ENCODE measurements at places on chromosomes 13 and 19. TPM values are rescaled to one million over a fixed set of nuclear protein-coding genes. Genes with fewer than 3 reads are reported as not detected.

C3 gene
- 4.3 TPM for total RNA-seq

DNA sequence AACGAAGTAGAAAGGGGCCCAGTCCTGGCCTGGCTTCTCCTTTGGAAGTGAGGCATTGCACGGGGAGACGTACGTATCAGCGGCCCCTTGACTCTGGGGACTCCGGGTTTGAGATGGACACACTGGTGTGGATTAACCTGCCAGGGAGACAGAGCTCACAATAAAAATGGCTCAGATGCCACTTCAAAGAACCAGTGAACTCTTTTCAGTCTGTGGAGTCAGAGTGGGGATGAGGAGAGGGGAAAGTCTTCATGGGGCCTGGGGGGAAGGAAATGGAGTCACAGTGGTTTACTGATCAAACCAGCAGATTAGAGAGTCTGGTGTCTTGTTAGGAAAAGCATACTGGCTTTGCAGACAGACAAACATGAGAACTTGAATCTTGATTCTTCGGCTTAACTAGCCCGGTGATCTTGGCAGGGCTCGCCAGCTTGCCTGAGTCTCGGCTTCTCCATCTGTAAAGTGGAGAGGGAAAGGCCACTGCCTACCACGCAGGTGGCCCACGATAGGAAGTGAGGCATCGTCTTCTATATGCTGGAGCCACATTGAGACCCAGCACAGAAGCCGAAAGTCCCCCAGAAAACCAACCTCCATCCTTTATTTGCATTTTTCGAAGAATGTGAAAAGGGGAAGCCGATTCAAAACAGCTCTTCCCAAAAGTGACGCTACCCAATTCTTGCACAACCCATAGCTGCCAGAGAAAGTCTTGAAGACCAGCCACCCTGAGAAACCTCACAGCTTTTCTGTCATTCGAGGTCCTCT is at the start of gene FFAR1:
Gene FFAR1, plus strand, starts transcription at position 732 of the 759 bp plus-strand sequence. CDS start 3,650 bp downstream, outside the sequence.
- ATAC-seq = peak; percentile 76

DNA sequence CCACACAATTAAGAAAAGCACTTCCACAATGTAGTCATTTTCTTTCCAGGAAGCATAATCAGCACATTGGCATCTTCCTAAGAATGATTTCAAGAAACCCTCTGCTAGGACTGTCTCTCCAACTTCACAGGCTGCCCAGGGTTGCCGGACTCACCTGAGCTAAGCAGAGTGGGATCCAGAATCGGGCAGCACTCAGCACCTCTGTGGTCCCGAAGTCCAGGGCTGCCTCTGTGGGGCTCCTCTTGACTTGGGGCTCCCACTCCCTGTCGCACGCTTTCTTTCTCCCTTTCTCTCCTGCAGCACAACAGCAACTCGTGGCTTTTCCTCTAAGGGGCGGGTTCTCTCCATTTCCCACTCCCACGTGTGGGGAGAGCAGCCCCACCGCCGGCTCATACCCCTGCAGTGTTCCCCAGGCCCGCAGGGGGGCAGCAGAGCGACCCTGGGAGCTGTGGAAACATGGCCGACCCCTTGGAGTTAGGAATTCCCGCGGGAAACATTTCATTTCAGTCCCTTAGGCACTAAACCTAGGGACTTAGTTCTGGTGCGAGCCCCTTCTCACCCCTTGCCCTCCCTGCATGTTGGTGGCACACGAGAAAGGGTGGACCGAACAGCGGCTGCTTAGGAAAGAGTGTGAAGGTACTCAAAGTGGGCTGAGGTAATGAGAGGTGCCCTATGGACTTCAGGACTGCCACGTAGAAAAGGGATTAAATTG is at the start of gene TMEM272:
Gene TMEM272, minus strand, starts transcription at position 316 of the 712 bp plus-strand sequence. CDS start 6,647 bp downstream, outside the sequence.
- ATAC-seq = peak; percentile 63

CNFN gene
- total RNA-seq = not detected

GRCh38 chr19:16369664-16370576 is 45.3 kb downstream of the KLF2 start:
- ATAC-seq = no peak

DNA sequence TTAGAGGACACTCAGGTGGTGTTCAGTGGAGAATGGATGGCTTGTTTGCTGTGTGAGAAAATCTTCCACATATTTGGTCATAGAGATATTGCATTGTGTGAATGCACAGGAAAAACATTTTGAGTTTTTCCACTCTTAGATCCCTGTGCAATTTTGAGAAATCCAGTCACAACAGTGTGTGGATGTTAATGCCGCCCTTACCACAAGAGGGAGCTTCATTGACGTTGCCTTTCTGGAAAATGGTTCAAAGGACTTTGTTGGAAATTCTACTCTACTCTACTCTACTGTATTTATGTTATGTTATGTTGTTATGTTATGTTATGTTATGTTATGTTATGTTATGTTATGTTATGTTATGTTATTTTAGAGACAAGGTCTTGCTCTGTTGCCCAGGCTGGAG is 13.4 kb downstream of the ZNF20 start:
- peak; percentile 12 for ATAC-seq

DNA sequence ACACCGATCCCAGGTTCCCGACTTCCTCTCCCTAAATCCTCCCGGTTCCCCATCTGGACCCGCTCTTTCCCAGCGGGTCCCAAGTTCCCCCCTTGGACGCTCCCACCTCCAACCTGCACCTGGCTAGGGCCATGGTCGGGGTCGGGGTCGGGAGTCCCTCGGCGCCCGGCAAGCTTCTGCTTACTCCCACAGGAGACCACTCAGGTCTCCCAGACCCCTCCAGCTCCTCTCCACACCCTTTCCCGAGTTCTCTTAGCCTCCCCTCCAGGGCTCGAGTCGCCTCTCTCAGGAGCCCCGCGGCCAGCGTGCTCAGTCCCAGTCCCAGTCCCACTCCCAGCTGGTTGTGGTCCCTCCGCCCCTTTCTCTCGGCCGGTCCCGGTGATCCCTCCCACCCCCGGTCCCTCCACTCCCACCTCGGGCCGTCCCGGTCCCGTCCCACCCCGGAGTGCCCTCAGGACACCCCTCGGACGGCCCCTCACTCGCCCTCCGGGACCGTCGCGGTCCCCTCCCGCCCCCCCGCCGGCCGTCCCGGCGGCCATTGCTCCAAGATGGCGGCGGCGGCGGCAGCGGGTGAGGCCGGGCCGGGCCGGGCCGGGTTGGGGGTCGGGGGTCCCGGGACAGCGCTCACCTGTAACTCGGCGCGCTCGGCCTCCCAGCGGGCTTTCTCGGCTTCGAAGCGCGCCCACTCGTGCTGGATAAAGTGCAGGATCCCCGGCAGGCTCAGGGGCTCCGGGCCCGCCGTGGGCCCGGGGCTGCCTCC is at the start of gene FKRP:
Gene FKRP, plus strand, starts transcription at position 537 of the 760 bp plus-strand sequence. CDS start 9,394 bp downstream, outside the sequence.
- ATAC-seq = peak; percentile 69

DNA sequence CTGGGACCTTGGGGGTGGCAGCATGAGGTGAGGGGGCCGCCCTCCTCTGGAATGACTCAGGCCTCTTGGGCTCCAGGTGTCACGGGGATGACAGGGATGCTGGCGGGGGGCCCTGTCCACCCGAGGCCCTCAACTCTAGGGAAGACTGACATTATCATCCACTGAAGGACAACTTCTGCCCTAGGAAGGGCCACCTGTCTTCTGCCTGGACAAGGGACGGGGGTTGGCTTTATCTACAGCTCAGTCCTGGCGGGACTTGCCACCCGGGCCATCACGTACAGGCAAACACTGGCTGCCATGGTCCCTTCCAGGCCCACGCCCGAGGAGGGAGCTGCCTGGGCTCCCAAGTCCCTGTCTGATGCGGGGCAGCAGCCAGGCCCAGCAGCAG is 130.7 kb downstream of the STK24 start:
- ATAC-seq = no peak

DNA sequence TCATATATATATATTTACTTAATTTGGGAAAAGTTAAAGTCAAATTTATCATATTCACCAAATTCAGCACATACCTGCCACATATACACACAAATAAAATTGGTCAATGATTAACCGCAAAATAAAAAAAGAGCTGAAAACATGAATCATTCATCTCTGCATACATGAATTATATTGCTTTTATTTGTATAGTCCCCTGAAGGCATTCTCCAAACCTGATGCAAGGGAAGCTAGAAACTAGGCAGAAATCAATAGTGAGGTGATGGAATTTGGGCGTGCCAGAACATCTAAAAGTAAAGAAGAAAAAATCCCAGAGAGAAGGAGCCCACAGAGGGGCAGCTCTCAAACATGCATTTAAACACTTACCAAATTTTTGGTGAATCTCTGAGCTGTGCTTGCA is 60.1 kb downstream of the UFM1 start:
- ATAC-seq = no peak

GRCh38 chr13:109314101-109314500 is 472.3 kb downstream of the IRS2 start:
- ATAC-seq = no peak

- peak; percentile 46 for ATAC-seq
Measured at GRCh38 chr19:17209126-17210036, 5.8 kb upstream of the USE1 start.

PGLYRP1 gene
- not detected for total RNA-seq

- no peak for ATAC-seq
Measured at GRCh38 chr13:100356889-100357288, 231.7 kb downstream of the GGACT start.

DNA sequence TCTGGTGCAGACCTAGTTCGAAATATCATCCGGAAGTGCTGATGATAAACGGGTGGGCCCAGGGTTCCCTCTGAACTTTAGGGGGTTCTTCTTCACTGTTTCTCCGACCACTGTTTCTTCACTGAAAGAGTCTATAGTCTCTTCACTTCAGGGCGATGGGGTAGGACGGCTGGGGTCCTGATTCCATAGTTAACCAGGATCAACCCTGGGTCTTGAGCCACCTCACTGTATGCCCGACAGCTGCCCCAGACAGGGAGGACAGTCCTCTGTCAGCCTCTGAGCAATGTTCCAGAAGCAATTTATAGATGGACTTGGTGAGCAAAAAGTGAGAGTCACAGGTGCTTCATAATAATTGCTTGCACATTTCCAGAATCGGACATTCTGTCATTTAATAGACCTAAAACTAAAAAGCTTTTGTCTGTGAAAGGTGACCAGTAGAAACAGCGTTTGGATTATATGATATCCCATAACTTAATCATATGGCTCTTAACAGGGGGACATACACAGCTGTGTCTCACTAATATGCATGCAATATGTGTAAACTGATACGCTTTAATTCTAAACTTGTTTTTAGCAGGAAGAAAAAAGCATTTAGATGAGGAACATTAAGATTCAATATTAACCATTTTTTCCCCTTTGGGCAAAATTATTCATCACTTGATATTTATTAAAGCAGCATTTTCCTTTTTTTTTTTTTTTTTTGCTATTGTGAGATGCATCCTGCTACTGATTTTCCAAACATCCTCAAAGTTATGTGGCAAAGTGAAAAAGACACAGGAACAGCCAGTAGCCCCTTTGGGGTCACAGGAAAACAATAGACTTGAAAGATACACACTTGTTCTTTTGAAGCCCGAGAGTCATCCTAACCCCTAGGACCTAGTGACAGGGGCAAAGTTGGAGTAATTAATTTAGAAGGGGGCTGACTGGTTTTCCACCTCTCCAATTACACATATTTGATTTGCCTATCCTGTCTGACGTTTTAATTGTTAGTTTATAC is 277.0 kb downstream of the ZNF536 start:
- no peak for ATAC-seq

GRCh38 chr13:102260256-102260655 is 141.6 kb downstream of the FGF14 start:
- no peak for ATAC-seq

GRCh38 chr13:59885076-59885475 is 278.7 kb downstream of the DIAPH3 start:
- no peak for ATAC-seq

- ATAC-seq = peak; percentile 24
Measured at GRCh38 chr13:48784916-48785548, 131.3 kb downstream of the CYSLTR2 start.

GNG7 gene
- total RNA-seq = not detected

GRCh38 chr19:39915101-39915847 is 19.2 kb downstream of the FCGBP start:
- no peak for ATAC-seq

PSPN gene
- total RNA-seq = 2.8 TPM

C5AR1 gene
- total RNA-seq = 0.85 TPM

DNA sequence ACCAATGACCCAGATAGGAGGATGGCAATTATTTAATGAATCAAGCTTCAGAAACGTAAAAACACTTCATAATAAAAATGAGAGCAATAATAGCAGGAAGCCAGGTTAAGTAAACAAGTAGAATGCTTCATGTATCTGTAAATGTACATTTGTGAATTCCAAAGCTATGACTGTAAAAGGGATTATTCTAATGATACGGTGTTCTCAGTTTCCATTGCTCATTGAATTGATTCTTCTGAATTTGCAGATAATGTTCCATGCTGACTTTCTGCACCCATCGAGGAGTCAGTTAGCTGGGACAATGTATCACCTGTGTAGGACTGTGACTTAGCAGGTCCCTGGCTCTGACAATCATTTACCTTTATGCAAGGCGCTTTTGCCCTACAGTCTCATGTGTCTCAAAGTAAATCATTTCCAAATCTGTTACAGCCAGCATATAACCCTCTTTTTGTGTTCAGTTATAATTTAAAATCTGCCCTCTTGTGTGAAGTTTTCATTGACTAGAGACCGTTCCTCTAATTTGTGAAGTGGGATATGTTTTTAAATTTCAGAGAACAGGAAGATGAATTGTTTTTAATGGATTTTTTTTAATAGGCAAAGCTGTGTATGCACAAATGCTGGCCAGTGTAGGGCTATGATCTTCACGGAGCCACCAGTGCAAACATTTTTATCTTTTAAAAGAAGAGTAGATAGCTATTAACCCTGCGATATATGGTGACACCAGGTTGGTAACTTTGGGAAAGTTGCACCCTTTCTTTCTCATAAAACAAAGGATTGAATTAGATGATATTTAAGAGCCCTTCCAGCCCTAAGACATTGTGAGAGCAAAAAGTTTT is 267.1 kb downstream of the KLF5 start:
- ATAC-seq = peak; percentile 49

GRCh38 chr13:22758245-22758644 is 422.5 kb upstream of the SGCG start:
- ATAC-seq = no peak

Measured in activated T-helper 17 cell treated with anti-CD3 and anti-CD28 coated beads, Interleukin-2, amount 50 U/mL, for 72 hours (primary cell).